ENCODE measurements at places on chromosomes 3 and 15. TPM values are rescaled to one million over a fixed set of nuclear protein-coding genes. Genes with fewer than 3 reads are reported as not detected.
A peak's percentile ranks its signal among the peaks of the same experiment; 100 is the strongest.

The ECE2 gene
- 0.20 TPM for total RNA-seq

The EPB42 gene
- not detected for total RNA-seq

The IGF1R gene
- total RNA-seq = 39.9 TPM

The SMAD3 gene
- total RNA-seq = 15.6 TPM

The NEK11 gene
- 1.7 TPM for total RNA-seq

The UCN2 gene
- total RNA-seq = not detected

DNA sequence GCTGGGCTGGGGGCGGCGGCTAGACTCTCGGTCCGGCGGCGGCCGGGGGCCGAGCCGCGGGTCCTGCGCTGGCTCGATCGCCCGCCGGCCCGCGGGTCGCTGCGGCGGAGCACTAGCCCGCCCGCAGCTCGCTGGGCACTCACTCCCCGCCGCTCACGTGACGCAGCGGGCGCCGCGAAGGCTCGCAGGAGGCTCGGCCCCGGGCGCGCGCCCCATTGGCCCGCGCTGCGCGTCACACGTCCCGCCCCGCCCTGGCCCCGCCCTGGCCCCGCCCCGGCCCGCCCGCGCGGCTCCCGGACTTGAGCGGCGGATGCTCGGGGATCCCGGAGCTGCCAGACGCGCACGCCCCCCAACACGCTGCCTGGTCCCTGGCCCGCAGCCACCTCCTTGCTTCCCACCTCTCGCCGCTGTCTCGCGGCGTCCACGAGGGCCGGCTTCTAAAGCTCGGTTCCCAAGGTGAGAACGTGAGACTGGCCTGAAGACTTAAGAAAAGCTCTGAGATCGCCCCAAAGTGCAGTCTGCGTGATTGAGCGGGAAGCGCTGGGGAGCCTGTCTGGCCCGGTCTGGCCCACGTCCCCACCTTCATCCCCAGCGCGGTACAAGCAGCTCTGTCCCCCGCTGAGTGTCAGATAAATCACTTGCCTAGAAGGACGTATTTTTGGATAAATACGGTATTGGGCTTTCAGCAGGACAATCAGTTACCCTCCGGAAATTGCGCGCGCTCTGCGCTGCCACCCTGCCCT lies at the start of gene KLF15:
Gene KLF15 (minus strand): TSS at position 114 of the 743 bp plus-strand sequence. CDS start 4,486 bp downstream, outside the sequence.
- peaks cover 42% of the 10 kb centered on the region for H3K4me1 ChIP-seq
- DNase-seq = peak; percentile 91
- H3K27ac ChIP-seq = peak within 1 kb of the TSS; percentile 99
- H3K4me3 ChIP-seq = peak within 1 kb of the TSS; percentile 56
- H3K27me3 ChIP-seq = peaks cover 11% of the 10 kb centered on the region
- H3K36me3 ChIP-seq = no peaks in the 10 kb centered on the region

- DNase-seq = no peak
- H3K4me3 ChIP-seq = no peak overlapping the region
- H3K4me1 ChIP-seq = no peaks in the 10 kb centered on the region
- H3K27ac ChIP-seq = no peak overlapping the region
Observed at GRCh38 chr3:99410789-99411311, 227.5 kb upstream of the COL8A1 start.

GRCh38 chr3:61936344-61936937 lies 375.1 kb downstream of the PTPRG start:
- H3K36me3 ChIP-seq = no peaks in the 10 kb centered on the region
- no peak overlapping the region for H3K27ac ChIP-seq
- H3K4me3 ChIP-seq = no peak overlapping the region
- H3K4me1 ChIP-seq = no peaks in the 10 kb centered on the region
- no peak for DNase-seq

- no peak overlapping the region for H3K27ac ChIP-seq
- no peaks in the 10 kb centered on the region for H3K36me3 ChIP-seq
- no peak overlapping the region for H3K4me3 ChIP-seq
- peaks cover 6% of the 10 kb centered on the region for H3K4me1 ChIP-seq
- no peaks in the 10 kb centered on the region for H3K27me3 ChIP-seq
Observed at GRCh38 chr3:119308355-119308754, 14.2 kb downstream of the ARHGAP31 start.

Data from heart right ventricle (tissue), 16 donors.